Kidney (tissue), 22 donors: ENCODE measurements at places on chromosomes 7 and 10. TPM values are rescaled to one million over a fixed set of nuclear protein-coding genes. Genes with fewer than 3 reads are reported as not detected.

- DNase-seq, result no peak
Observed at GRCh38 chr7:22732556-22733126, 5.6 kb downstream of the IL6 start.

- peak; percentile 49 for DNase-seq
Observed at GRCh38 chr7:125927556-125927955, 997.9 kb upstream of the POT1 start.

GRCh38 chr7:157432541-157432956 lies 95.7 kb downstream of the DNAJB6 start:
- peak; percentile 80 for DNase-seq

- peak; percentile 70 for DNase-seq
Observed at GRCh38 chr10:62082729-62083411, 181.4 kb downstream of the ARID5B start.

DNA sequence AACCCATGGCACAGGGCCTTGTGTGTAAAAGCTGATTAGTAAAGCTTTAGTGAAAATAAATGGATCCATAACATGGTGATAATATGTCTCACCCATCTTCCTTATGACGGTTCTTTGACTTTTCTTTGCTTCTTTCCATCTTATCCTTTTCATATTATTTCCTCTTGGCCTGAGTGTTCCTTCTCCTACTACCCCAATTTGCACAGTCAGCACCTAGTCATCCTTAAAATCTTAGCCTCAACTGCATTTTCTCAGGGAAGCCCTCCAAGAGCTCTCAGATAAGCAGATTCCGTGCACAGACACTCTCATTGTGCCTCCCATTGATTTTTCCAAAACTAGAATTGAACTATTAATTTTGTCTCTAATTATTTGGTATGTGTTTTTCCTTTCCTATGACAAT lies 112.4 kb downstream of the PTN start:
- DNase-seq, result no peak

Gene ZPBP
- not detected for polyA plus RNA-seq

DNA sequence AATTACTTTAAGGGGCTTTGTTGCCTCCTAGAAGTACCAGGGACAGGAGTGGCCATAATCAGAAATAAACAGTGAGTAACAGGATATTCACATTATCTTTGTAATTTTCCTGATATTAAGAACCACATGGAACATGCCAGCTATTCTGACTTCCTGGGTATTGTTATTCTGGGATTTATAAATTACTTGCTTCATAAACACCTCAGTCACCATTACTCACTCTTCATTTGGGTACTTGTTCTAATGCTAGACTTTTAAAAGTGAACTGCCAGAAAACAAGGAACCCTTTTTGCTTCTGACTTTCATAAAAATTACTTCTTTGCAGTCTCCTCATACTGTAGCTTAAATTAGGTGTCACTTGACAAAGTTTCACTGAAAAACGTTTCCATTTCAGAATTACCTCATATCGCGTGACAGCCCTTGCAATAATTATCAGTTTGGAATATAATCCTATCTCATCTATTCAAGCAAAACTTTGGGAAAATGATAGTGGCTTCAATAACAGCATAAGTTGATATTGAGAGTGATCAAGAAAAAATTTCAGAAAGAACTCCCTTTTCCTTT lies 29.8 kb downstream of the CABCOCO1 start:
- DNase-seq, result no peak

GRCh38 chr7:22842383-22842941 lies 19.8 kb upstream of the TOMM7 start:
- DNase-seq, result no peak

- DNase-seq, result no peak
Observed at GRCh38 chr7:131628634-131629033, 72.2 kb upstream of the PODXL start.

GRCh38 chr7:132319481-132319880 lies 256.8 kb downstream of the PLXNA4 start:
- DNase-seq, result no peak

DNA sequence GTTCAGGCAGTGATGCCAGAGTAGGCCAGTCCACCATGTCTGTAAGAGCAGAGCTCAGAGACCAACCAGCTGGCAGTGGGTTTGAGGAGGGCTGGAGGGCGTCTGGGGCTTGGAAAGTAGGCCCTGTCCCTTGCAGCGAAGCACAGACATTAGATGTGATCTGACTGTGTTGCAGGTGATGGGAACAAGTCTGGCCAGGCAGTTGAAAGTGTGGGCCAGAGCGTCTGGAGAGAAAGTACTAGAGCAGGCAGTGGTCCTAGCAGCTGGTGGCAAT lies 53.3 kb downstream of the CHN2 start:
- no peak for DNase-seq

Gene LBX1
- not detected for polyA plus RNA-seq

GRCh38 chr10:25661632-25662031 lies 272.4 kb upstream of the MYO3A start:
- DNase-seq, result no peak

Gene TUBB8
- polyA plus RNA-seq, result not detected

DNA sequence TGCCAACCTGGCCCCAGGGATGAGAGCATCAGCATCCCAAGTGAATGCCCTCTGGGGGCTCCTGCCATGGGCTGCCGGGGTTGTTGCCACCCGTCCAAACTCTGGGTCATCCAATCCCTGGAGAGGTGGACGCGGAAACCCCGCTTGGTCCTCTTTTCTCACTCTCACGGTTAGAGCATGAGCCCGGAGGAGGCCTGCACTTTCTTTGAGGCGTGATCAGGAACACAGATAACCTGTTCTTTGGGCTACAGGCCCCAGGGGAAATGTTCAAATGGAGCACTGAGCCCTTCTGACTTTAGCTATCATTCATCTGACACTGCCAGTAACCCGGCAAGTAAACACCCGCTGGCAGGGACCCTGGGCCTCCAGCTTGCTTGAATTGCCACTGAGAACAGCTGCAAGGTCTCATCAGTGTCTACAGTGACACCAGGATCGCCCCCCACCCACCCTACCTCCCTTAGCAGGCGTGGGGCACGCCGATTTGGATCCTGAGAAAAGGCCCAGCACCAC lies 29.4 kb upstream of the SLF2 start:
- DNase-seq, result peak; percentile 59

- DNase-seq, result no peak
Observed at GRCh38 chr7:102888561-102889233, 24.1 kb upstream of the LRRC17 start.

DNA sequence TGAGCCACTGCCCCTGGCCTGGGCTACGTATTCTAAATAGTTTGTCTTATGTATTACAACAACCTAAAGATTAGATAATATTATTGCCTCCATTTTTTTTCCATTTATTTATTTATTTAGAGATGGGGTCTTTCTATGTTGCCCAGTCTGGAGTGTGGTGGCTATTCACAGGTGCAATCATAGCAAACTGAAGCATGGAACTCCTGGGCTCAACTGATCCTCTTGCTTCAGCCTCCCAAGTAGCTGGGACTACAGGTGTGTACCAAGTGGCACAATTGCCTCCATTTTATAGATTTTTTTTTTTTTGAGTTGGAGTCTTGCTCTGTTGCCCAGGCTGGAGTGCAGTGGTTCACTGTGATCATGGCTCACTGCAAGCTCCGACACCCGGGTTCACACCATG lies 6.5 kb upstream of the TRA2A start:
- DNase-seq, result no peak

GRCh38 chr10:77036993-77037734 lies 600.4 kb downstream of the KCNMA1 start:
- peak; percentile 60 for DNase-seq

GRCh38 chr7:93242106-93242505 lies 9.9 kb downstream of the VPS50 start:
- DNase-seq, result no peak

DNA sequence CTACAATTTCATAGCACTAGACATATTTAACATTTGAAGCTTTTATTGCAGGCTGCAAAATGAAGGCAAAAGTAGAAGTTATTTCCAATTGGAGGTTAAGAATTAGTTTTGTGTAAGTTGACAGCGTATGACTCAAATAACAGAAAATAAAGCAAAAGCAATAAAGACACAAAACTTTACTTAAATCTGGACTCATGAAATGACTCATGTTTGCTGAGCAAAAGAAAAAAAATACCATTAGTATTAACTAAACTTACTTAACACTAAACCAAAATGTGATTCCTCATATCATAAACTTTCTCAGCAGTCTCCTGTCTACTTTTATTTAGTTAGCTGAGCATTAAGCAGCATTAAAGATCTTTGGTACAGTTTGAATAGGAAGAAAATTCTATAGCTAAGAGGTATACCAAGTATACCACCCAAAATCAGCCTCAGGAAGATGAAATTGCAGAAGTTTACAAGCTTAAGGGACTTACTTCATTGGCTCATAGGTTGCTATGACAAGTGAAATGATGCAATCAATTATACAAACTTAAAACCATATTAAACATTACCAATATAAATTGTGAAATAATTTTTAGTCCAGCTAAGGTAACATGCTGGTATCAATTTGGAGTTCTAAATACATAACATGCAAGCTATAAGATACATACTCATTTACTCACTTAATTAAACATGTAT lies 1131.4 kb downstream of the XPNPEP1 start:
- no peak for DNase-seq

Gene LRRC17
- polyA plus RNA-seq, result 2.1 TPM

DNA sequence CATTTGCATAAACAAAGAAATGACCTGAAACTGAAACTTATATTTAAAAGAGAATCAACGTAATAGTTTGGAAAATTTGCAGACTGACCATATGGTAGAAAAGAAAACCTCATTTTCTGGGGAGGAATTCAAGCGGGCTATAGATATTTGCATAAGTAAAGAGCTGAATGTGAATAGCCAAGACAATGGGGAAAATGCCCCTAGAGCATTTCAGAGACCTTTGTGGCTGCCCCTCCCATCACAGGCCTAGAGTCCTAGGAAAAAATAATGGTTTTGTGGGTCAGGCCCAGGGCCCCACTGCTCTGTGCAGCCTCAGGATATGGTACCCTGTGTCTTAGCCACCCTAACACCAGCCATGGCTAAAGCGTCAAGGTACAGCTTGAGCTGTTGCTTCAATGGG lies 480.6 kb upstream of the MBL2 start:
- no peak for DNase-seq

- no peak for DNase-seq
Observed at GRCh38 chr10:101228153-101228965, 904 bp downstream of the LBX1 start.

GRCh38 chr10:22229802-22230157 lies 12.0 kb upstream of the EBLN1 start:
- no peak for DNase-seq

DNA sequence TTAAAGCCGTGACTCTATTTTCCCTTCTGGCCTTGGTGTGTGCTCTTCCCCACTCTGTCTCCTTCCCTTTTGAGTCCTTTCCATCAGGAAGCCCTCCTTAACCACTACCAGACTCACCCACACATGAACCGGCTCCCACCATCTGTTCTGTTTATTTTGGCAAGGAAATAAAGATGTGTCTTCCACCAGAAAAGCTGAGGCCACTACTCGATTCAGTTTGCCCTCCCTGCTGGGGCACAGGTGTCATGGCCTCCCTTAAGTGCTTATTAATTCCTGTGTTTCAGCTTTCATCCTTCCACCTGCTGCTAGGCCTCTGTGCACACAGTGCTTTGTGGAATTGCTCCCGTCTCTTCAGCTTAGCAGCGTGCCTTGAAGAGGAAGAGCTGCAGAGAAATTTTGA lies 16.7 kb downstream of the POR start:
- no peak for DNase-seq

- no peak for DNase-seq
Observed at GRCh38 chr10:15787426-15787825, 67.7 kb upstream of the ITGA8 start.

- DNase-seq, result no peak
Observed at GRCh38 chr10:44311563-44312051, 73.3 kb downstream of the CXCL12 start.

DNA sequence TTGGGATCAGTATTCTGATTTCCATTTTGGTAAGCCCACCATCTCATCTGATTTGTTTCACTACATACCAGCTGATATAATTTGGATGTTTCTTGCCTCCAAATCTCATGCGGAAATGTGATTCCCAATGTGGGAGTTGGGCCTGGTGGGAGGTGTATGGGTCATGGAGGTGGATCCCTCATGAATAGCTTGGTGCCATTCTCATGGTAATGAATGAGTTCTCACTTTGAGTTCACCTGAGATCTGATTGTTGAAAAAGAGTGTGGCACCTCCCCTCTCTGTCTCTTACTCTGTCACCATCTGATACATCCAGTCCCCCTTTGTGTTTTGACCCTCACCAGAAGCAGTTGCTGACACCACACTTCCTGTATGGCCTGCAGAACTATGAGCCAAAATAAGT lies 347.3 kb downstream of the ARL4A start:
- no peak for DNase-seq

DNA sequence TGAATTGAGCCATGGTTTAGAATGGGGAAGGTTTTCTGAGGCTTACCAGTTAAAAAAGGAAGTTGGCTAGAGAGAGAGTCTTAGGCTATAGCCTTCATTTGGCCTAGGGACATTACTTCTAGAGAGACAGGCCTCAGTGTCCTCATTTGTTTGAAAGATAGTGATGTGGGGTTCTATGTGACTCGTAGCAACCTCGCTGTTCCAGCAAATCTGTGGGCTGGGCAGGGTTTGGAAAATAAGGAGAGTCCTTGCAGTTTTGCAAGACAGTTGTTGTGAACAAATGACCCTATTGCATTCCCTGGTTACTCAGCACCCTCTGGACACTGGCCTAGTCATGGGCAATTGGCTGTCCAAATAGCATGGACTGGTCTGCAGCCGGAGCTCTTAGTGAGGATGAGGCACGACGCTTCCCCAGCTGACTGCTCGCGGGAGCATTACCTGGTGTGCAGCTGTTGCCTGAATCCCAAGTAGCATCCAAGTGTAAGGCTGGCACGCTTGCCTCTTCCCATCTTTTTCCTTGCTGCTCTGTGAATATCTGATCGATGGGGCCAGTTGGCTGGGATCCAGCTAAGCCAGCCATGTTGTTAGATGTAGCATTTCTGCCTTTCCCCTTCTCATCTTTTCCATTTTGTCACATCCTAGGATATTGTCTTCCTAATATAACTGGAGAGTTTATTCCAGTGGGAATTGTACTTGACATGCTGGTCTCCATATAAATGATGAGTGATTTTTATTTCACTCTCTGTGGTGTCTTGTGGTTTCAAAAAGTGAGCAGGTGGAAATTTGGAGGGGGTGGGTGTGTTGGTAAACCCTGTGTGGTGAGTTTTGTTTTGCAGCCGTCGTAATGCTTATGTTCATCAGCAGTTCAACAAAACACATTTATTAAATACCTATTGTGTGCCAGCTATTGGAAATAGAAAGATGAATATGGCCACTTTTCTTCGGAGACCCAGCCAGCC lies 99.8 kb downstream of the SND1 start:
- no peak for DNase-seq

Gene PPP1R9A
- polyA plus RNA-seq, result 2.6 TPM

Gene IL6
- 0.58 TPM for polyA plus RNA-seq

- DNase-seq, result no peak
Observed at GRCh38 chr7:4868493-4868892, 6.7 kb upstream of the PAPOLB start.

Gene PPIF
- 120 TPM for polyA plus RNA-seq

GRCh38 chr7:102872460-102872859 lies 40.3 kb upstream of the LRRC17 start:
- no peak for DNase-seq

- DNase-seq, result no peak
Observed at GRCh38 chr10:21530168-21530567, 3.9 kb upstream of the MLLT10 start.

Gene ABCB4
- polyA plus RNA-seq, result 2.0 TPM

GRCh38 chr7:68914006-68914405 lies 684.3 kb upstream of the AUTS2 start:
- no peak for DNase-seq

Gene C7orf57
- polyA plus RNA-seq, result not detected

Gene ADIRF
- polyA plus RNA-seq, result 897 TPM
